ENCODE measurements at places on chromosomes 7 and 10.

GRCh38 chr7:144830024-144830785 is 5.6 kb downstream of the TPK1 start:
- no peak for DNase-seq

DNA sequence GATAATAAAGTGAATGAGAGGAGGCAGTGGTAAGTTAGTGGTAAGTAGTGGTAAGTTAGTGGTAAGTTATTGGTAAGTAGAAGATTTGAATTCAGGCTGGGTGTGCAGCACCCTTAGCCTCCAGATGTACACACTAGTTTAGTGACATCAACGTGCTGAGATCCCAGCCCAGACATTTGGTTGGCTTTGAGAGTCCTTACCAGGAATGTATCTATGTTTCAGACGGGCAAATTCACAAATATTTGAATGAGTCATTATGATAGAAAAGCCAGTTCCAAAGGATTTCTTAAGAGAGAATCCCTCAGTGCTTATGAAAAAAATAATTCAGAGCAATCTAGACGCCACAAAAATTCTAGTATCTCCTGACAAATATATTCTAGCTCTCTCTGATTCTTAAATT is 70.0 kb downstream of the ARL4A start:
- no peak for DNase-seq

DNA sequence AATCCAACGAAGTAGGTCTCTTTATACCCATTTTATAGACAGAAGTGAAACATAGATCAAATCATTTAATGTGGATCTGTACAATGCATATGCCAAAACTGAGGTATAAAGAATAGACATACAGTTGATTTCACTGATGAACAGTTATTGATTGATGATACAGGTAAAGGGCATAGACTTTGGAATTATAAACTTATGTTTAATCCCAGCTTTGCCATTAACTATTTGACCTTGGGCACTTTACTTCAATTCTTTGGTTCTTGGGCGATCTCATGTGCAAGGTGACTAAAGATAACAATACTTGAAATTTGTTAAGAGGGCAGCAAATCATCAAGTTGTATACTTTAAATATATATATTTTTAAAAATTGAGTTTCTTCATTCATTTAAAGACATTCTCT is 28.6 kb downstream of the FRA10AC1 start:
- no peak for DNase-seq

- DNase-seq: no peak
These were observed 8.9 kb downstream of the GIGYF1 start for GRCh38 chr7:100685049-100685605.

GRCh38 chr7:5594616-5595544 is 171.2 kb upstream of the TNRC18 start:
- DNase-seq: no peak

DNA sequence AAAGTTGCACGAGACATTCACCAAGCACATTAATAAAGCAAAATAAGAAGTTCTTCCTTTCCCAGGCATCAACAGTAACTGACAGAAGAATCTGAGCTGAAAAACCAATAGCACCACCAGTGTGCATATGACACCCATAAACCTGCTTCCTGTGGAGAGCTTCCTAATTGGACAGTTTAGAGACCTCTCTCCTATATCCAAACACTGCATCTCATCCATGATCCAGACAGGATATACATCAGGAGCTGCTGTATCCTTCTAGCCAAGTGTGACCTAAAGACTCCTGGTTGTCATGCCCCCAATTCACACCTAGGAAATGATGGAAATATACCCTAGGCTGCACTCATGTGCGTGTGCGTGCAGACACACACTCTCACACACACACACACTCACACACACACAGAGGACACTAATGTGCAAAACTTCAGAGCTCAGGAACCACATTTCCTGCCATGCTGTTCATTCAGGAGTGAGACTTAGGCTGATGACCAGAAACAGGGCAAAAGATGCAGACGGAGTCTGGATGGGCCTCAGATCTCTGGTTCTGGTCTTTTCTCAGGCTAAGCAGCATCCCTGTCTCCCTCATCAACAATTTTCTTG is 58.0 kb downstream of the MAP3K8 start:
- no peak for DNase-seq

Measured in effector memory CD4-positive, alpha-beta T cell (primary cell).